NCI-H1417 treated with DMSO at 0.1 percent for 48 hours (cell line): ENCODE measurements at places on chromosomes 12 and 14.

- no peak for DNase-seq
These were observed 161.1 kb upstream of the RASSF8 start for GRCh38 chr12:25797386-25797785.

DNA sequence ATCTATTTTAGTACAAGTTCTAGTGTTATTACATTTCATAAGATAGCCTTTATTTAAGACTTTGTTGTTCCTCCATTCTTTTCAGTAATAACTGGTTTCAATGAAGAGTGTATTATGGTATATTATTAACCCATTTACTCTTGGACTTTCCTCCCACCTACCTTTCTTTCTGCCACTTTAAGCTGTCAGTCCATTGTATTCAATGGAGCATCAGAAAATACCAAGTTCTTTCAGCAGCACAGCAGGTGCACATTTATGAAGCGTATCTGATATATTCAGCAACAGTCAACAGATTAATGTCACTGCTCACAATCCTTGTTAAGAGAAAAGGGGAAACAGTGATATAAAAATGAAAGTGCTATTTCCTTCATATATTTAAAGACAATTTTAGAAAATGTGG, 660.9 kb downstream of the C12orf50 start:
- peak; percentile 93 for DNase-seq

DNA sequence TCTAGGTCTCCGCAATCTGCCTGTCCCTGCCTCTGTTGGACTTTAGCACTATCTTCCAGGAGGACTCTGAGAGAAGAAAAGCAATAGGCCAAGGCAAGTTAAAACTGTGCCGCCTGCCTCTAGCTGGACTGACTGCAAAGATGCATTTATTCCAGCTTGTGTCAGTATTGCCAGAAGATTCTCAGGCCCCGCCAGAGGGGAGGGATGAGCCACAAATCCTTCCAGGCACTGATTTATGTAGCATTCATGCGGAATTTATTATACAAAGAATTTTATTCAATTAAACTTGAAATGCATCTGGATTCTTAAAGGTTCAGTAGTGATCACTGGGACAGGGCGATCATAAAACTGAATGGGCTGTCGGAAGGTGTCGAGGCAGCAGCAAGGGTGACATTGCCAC, 19.8 kb downstream of the MMAB start:
- DNase-seq = no peak

GRCh38 chr14:75350505-75351060, 72.0 kb downstream of the FOS start:
- DNase-seq = no peak

DNA sequence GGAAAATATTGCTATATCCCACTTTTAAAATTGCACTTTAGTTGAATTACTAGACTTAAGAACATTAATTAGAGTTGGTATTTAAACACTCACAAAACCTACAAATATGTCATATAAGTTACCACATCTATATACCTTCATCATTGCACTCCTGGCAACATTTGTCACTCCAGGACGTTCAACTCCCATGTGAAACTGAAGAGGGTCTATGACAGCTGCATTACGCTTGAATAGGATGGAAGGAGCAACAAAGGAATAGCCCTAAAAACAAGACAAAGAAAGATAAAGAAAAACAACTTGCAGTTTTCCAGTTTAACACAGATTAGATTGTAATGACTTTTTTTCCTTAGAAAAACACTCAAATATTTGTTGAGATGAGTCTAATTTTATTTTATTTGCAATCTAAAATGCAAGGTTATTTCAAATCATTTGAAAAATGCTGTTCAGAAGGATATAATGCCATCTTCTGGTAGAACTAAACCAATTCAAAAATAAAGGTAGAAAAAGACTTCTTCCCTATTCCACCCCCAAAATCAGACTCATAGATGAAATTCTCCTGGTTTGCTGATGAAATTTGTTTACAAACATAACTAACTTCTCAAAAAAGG, 84.3 kb upstream of the TTC7B start:
- no peak for DNase-seq

DNA sequence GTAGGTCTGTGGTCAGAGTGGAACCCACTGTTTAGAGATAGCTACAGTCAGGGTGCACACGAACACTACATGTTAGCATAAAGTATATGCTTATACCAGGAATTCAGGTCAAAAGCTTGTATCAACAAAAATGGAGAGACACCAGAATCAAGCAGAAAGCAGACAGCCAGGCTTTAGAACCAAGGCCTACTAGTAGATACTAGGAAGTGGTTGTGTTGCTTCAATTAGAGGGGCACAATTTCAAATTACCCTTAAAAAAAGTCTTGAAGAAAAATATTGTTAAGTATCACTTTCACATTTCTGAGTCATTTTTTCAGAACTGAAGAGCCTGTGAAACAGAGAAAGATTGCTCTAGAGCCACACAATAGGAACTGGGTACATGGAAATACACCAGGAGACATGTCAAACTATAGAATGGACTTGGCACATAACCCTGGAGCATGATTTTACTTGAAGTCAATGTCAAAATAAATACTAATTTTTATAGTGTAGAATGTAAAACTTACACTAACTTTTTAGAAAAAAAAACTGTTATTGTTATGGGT, 41.6 kb downstream of the LRRC9 start:
- DNase-seq = no peak

DNA sequence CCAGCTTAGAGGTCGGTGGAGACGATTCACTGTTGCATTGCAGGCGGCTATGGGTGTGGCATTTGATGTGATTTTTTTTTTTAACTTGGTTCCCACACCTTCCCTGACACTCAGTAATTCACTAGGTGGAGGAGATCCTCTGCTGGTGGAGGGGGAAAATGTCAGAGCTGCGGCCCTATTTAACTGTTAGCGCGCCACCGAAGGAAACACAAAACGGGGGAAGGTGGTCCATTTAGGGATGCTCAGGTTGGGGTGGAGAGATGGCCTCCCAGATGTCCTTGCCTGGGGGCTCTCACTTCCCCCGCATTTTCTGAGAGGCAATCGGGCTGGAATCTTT, 4.3 kb upstream of the HOXC12 start:
- peak; percentile 7 for DNase-seq
